ENCODE measurements at places on chromosomes 3 and 15.

DNA sequence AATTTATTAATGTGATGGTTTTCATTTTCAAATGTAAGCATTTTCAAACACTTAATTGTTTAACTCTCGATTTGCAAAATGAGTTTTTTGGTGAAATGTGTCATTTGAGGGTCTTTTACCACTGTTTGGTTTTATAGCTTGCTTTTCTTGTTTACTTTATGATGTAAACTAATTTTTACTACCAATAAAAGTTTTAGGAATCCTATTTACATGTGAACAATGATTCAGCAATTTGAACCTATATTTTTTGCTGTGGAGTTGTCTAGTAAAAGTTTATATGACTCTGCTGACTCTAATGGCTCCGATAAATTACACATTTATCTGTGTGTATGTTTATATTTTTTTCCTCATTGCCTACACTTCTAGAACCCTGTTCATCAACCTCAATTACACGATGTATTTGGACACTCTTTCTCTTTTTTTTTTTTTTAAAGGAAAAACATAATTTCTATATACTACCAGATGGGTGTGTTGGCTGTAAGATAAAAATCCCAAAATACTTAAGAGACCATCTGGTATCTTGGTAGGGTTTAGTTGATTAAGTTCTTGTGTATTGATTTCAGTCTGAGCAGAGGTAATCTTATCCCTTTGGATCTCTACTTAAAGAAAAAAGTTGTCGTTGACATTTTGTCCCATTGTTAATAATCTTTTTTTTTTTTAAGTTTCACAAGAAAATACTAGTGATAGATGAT lies 89.5 kb downstream of the PTPRG start:
- DNase-seq, result no peak

GRCh38 chr3:124246949-124247348 lies 255.0 kb upstream of the ROPN1 start:
- no peak for DNase-seq

- DNase-seq, result no peak
Observed at GRCh38 chr15:97087006-97087741, 756.7 kb downstream of the NR2F2 start.

DNA sequence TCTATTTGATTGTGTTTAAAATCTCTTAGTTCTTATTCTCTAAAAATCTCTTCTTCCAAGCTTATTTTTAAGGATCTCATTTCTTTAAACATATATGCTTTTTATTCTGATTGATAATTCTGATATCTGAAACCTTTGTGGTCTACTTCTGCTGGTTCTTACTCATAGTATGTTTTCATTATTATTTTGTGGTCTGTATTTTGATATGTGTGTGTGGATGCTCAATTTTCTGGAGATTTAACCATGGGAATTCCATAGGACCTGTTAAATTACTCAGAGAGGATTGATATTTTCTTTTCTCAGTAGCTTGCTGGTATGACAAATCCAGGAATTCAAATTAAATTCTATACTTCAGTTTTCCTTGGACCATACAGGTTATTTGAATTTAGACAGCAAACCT lies 14.7 kb upstream of the HHLA2 start:
- DNase-seq, result no peak

GRCh38 chr3:170697908-170698307 lies 112.0 kb upstream of the SLC7A14 start:
- DNase-seq, result no peak

- DNase-seq, result no peak
Observed at GRCh38 chr3:177589911-177590381, 392.7 kb upstream of the TBL1XR1 start.

- DNase-seq, result no peak
Observed at GRCh38 chr15:54312528-54312927, 334.3 kb downstream of the UNC13C start.

GRCh38 chr3:41932464-41932863 lies 29.4 kb downstream of the ULK4 start:
- DNase-seq, result no peak

DNA sequence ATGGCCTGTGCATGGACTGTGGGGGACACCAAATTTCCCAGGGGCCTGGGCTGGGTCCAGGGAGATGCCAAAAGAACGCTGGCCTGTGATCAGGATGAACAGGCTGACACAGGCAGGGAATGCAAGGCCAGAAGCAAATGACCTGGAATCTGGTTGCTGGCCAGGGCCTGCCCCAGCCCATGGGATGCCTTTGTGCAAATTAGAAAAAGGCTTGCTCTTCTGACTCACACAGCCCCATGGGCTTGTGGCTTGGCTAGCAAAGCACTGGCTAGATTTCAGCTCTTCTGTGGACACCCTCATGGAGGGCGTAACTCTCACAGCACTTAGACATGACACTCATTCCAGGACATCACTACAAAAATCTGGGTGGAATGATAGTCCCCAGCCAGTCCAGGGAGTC lies 356.0 kb downstream of the SHQ1 start:
- DNase-seq, result peak; percentile 82

GRCh38 chr3:172110127-172110779 lies 70.9 kb downstream of the FNDC3B start:
- no peak for DNase-seq

GRCh38 chr3:77506384-77506783 lies 466.5 kb downstream of the ROBO2 start:
- no peak for DNase-seq

GRCh38 chr3:30400926-30401325 lies 205.5 kb upstream of the TGFBR2 start:
- no peak for DNase-seq
